ENCODE measurements at places on chromosomes 12 and 14.

DNA sequence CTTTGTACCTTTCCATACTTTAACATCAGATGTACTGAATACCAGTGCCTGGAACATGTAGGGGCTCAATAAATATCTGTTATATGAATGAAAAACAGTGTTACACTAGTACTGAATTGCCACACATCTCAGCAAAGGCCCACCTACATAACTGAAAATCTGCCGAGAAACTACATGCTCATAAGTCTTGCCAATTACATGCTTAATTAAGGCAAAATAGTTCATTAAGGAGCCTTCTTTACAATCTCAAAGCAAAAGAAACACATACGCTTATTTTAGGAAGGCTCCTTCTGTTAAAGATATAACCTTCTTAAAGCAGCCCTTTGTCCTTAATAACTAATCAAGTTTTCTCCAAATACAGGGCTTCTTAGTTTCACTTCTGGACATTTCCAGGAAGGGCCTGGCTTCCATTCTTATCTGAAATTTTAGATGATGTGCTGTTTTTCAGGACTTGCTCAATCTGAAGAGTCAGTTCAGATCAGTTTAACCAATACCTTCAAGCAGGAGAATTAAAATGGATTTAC, 11.5 kb downstream of the LIMA1 start:
- no peak for DNase-seq

DNA sequence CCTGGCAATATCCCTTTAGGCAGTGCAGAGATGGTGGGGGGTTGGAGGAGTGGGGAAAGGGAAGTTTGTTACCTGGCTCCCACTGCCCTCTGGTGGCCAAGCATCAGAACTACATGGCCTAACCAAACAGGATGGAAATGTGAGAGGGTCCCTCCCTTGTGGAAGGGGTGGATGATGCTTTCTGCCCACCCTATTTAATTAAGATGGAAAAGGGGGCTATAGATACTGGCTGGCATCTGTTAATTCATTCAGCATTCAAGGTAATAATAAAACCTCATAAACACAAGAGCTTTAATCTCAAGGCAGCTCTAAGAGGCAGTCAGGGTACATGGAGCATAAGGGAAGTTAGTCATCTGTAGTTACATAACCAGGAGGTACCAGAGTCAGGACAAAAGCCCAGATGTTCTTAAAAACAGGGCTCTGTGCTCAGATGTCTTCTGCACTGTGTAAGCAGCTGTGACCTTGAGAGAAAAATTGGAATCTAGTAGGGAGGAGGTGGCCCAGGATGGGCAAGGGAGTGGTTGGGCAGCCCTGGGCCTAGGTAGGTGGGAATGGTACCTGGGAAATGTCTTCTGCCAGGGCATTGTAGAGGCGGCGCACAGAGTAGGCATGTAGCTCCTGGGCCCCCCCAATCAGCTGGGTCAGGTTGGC, 4.6 kb downstream of the AP1G2 start:
- DNase-seq, result peak; percentile 61

DNA sequence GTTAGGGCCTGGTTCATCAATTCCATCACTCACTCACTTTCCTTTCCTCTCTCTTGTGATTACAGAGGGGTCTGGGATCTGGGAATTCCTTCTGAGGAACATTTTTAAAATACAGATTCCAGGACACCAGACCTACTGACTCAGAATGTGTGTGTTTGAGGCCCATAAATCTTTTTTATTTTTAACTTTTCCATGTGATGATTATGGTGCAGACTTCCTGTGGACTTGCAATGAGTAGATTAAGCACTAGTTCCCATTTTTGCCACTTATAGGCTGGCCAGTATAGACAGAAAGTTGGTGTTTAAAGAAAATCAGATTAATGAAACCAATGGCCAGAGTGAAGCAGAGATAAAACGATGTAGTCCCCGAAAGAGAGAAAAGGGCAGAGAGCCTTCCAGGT, 28.1 kb downstream of the SLC41A2 start:
- no peak for DNase-seq

- DNase-seq, result no peak
Measured at GRCh38 chr12:53182903-53183302, 2.2 kb upstream of the CSAD start.

DNA sequence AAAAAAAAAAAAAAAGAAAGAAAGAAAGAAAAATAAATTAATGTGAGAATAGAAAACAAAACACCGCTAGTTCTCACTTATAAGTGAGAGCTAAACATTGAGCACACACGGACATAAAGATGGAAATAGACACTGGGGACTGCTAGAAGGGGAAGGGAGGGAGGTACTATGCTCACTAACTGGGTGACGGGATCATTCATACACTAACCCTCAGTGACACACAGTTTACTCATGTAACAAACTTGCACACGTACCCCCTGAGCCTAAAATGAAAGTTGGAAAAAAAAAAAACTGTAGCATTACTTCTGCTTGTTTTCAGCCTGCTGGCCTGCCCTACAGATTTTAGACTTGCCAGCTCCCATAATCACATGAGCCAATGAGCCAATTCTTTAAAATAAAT, 10.5 kb upstream of the PRMT5 start:
- DNase-seq, result no peak

DNA sequence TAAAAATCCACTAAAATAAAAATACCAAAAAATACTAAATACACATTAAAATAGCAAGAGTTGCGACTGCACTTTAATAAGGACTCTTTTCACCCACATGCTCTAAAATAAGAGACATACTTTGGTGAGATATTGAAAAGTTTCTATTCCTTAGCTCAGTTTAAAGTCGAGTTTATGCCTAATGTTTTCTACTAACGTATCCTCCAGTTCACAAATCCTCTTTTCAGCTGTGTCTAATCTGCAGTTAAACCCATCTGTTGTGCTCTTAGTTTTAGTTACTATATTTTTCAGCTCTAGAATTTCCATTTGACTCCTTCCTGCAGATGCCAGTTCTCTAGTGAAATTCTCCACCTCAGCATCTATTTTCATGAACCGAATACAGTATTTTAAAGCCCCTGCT, 63.8 kb downstream of the CDK17 start:
- DNase-seq, result no peak

DNA sequence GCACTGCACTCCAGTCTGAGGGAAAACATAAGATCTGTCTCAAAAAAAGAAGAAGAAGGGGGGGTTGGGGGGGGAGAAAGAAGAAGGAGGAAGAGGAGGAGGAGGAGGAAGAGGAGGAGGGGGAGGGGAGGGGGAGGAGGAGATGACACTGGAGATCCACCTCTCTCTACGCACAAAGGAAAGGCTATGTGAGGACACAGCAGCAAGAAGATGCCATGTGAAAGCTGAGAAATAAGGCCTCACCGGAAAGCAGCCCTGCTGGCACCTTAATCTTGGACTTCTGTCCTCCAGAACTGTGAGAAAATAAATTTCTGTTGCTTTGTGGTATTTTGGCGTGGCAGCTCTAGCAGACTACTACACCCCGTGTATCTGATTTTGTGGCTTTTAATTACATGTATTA, 477.9 kb downstream of the MED13L start:
- no peak for DNase-seq

Measured in activated T-cell treated with anti-CD3 and anti-CD28 coated beads, Interleukin-2, amount 50 U/mL, for 1 hour (primary cell).